Muscle of leg (tissue), 16 donors: ENCODE measurements at places on chromosomes 11 and 22. TPM values are rescaled to one million over a fixed set of nuclear protein-coding genes. Genes with fewer than 3 reads are reported as not detected.

The CHADL gene
- total RNA-seq: 4.7 TPM

The AMOTL1 gene
- 53.9 TPM for total RNA-seq

The PARVG gene
- 3.0 TPM for total RNA-seq

The MIOX gene
- total RNA-seq: not detected

The TRIM6 gene
- 1.5 TPM for total RNA-seq

The MMP10 gene
- not detected for total RNA-seq

The CD3D gene
- total RNA-seq: 0.18 TPM

The ZNF215 gene
- total RNA-seq: 0.89 TPM

The CRYBB2 gene
- total RNA-seq: 0.09 TPM

The SHISAL1 gene
- 13.1 TPM for total RNA-seq
